Left kidney (tissue), 8 donors: ENCODE measurements at places on chromosomes 13 and 19. TPM values are rescaled to one million over a fixed set of nuclear protein-coding genes. Genes with fewer than 3 reads are reported as not detected.

The TUBA3C gene
- polyA plus RNA-seq: not detected

The CPB2 gene
- 0.27 TPM for polyA plus RNA-seq

The KCTD15 gene
- polyA plus RNA-seq: 45.2 TPM

GRCh38 chr19:778910-779653 is 18.2 kb upstream of the PTBP1 start:
- peak; percentile 37 for DNase-seq

GRCh38 chr19:313169-313987 is 22.2 kb upstream of the PLPP2 start:
- no peak for DNase-seq

GRCh38 chr19:49689133-49690078 is at the start of gene ADM5:
Gene ADM5, plus strand, starts transcription at chr19:49689594. Its CDS starts 244 bp downstream, at chr19:49689838.
- no peak for DNase-seq

DNA sequence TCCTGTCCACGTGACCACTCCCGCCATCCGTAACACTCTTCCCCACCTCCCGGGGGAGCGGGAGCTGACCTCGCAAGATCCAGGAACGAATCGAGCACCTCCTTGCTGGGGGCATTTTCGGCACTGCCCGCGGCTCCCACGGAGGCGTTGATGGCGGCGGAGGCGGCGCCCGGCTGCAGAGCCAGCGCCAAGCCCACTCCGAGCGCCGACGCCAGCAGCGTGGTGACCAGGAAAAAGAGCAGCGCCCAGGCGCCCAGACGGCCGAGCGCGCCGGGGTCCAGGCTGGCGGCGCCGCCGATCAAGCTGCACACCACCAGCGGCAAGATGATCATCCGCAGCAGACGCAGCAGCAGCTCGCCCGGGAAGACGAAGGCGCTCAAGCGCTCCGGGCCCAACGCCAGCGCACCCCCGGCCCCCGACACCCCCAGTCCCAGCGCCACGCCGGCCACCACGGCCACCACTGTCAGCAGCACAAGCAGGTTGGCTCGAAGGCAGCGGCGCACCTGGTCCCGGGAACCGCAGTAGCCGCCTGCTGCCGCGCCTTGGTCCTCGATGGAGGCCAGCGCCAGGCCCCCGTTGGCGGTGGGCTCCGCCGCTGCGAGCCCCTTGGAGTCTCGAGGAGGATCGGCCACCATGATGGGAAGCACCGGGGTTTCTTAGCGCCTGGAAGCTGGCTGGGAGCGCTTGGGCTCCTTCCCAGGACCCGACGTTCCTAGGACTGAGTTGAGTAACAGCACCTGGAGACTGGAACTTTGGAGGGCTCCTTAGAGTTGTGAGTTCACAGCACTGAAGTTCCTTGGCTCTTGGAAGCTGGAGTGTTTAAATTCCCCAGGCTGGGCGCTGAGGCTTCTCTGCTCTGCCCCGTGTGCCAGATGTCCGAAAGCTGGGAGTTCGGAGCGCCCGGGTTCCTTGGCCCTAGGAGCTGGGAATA is 798 bp downstream of the SLC1A5 start:
- DNase-seq: peak; percentile 21

DNA sequence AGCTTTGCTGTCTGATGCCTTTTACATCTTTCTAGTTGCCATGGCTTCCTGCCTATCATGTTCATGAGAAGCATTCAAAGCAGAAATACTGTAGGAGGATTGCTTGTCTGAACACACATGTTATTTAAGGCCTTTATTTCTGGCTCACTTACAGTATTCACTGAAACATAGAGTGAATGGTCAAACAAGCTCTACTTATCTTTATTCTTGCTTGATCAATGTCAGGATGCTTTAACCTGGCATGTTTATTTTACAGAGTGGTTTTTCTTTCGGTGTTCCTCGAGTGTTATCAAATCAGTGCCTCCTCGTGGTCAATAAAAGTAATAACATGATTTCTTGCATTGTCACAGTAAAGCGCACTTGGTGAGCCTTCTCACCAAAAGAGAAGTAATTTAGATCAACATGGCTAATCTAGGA is 73.5 kb upstream of the PCDH17 start:
- DNase-seq: no peak

GRCh38 chr13:73880365-73880764 is 253.8 kb downstream of the KLF12 start:
- DNase-seq: no peak

GRCh38 chr19:2302319-2303210 is 5.4 kb downstream of the LINGO3 start:
- DNase-seq: no peak
